ENCODE measurements at places on chromosomes 16 and 17.
A peak's percentile ranks its signal among the peaks of the same experiment; 100 is the strongest.

DNA sequence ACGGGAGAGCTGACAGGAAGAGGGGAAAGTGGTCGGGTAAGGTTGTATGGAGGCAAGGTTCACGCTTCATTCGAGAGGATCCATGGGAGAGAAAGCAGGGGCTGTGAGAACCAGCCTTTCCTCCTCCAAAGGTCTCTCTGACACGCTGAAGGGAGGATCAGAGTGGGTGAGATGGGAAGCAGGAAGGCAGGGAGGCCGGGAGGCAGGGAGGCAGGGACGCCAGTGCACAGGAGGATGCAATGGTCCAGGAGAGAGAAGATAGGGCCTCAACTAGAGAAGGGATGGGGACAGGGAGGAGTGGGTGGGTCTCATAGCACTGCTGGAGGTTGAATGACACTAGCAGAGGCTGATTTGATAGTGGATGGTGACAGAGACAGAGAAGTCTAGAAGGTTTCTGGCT, 54.1 kb downstream of the PIMREG start:
- no peak for DNase-seq

DNA sequence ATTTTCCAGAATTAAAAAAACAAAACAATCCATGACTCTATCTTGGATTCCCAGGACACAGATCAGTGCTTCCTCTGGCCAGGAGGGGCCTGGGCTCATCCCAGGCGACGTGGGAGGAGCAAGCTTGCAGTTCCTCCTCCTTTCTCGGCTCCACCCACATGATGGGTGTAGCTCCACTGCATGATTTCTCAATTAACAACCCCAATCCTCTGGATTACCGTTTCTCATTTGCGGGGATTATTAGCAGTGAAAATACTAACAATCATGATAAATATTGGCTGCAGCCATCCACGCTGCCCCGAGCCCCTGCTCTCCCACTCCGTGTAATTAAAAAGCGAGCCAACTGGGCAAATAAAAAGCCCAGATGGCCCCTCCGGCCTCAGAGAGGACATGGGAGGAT, 46.4 kb upstream of the SDK2 start:
- no peak for DNase-seq

GRCh38 chr17:17880577-17881196, 43.9 kb upstream of the SREBF1 start:
- no peak for DNase-seq

GRCh38 chr16:66513111-66513723, 36.7 kb downstream of the TK2 start:
- DNase-seq: no peak

- DNase-seq: no peak
Measured at GRCh38 chr16:1674751-1675664, 3.1 kb upstream of the JPT2 start.

GRCh38 chr16:78705694-78706093, 606.2 kb downstream of the WWOX start:
- DNase-seq: peak; percentile 2

DNA sequence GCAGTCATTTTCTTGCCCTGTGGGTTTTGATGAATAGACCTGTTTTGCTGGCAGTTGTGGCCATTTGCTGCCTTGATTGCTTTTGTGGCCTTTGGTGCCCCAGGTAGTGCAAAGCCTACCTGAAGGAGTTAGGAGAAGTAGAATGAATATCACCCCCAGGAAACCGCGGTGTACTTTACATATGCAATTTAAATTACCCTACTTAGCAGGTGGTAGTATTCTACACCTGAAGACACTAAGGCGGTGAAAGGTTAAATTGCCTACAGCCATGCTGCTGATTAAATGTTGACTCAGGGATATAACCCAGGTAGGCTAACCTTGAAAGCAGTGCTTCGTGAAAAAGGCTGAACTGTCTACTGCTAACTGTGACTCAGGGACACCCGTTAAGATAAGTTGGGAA, 27.2 kb upstream of the WWOX start:
- no peak for DNase-seq
